Putamen (tissue), 1 donor: ENCODE measurements at places on chromosomes 12 and 14.

DNA sequence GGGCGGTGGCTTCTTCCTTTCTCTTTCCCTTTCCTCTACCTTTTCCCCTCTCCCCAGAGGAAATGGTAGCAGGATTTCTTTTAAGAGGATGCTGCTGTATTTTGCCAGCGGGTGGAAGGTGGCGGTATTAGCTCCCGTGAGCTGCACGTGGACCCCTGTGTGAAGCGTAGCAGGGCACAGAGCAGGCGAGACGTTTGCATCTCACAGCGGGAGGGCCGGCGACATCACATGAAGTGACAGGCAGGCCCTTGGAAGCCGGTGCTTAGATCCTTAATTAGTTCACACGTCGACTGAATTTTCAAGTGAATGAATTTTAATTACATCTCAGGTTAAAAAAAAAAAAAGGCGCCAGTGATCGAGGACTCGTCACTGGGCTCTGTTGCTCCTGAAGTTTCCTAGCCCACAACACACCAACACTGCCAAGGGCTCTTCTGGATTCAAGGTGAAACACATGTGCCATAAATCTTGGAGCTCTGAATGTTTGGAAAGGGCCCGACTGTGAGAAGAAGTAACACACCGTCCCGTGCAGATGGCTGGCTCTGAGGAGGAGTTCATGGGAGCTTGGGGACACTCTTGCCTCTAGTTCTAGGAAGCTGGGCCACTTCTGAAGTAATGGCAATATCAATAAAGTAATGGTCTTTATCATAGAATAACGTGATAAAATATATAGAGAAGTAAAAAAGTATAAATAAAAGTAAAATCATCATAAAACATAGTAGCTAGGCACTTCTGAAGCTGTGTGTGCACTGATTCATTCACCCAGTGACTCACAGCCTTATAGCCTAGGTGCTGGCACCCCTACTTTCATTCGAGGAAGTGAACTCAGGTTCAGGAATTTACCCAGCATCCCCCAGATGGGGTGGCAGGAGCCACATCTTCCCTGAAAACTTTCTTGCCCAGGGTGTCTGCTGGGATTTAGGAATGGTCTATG lies 75.3 kb downstream of the AACS start:
- DNase-seq, result no peak

- DNase-seq, result no peak
Measured at GRCh38 chr14:75070383-75070782, 942 bp downstream of the ZC2HC1C start.

DNA sequence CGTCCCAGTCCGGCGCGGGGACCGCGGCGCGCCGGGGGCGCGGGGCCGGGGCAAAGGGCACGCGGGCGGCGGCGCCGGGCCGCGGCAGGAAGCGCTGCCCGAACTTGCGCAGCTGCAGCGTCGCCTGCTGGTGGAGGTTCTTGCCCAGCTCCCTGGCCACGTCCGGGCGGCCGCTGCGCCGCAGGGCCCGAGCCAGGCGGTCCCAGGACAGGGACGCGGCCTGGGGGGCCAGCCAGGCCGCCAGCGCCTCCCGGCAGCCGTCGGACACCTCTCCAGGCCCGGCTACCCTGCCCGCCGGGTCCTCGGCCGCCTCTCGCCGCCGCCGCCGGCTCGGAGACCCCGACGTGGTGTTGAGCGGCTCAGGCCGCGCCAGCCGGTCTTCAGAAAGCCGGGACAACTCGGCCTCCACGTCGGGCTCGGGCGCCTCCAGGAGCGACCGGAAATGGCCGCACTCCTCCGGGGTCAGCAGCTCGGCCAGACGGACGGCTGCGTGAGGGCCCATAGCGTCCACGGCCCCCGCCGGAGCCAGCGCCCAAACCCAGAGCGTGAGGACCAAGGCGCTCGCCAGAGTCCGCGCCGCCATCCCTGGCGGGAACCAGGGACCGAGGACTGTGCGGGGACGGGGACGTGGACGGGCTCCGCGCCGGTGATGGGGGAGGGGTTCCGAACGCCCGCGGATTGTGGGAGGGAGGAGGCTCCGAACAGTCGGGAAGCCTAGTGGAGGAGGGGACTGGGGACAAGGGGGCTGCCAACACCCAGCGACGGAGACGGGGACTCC lies 34.0 kb downstream of the FIGNL2 start:
- DNase-seq, result peak; percentile 67

DNA sequence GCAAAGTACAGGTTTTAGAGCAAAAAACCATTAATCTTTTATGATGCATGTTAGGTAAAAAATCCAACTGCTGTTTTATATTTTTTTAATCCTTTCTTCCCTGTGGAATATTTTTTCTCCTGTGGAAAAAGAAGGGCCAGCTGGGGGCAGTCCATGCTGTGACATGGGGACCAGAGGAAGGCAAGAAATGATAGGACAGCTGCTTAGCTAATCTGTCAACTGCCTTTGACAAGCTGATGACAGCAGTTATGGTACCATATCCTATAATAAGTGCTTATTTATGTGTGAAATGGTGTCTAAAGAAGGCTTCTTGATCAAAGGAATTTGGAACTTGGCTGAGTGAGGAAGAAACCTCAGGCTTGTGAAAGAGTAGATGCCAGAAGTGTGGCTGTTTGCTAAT lies 452.4 kb upstream of the NOVA1 start:
- no peak for DNase-seq

GRCh38 chr12:72141381-72141780 lies 130.8 kb upstream of the TRHDE start:
- no peak for DNase-seq

GRCh38 chr14:56752428-56752827 lies 57.9 kb downstream of the OTX2 start:
- no peak for DNase-seq

GRCh38 chr14:25150401-25150800 lies 100.5 kb upstream of the STXBP6 start:
- DNase-seq, result no peak

- no peak for DNase-seq
Measured at GRCh38 chr12:32139064-32139421, 32.4 kb downstream of the BICD1 start.

DNA sequence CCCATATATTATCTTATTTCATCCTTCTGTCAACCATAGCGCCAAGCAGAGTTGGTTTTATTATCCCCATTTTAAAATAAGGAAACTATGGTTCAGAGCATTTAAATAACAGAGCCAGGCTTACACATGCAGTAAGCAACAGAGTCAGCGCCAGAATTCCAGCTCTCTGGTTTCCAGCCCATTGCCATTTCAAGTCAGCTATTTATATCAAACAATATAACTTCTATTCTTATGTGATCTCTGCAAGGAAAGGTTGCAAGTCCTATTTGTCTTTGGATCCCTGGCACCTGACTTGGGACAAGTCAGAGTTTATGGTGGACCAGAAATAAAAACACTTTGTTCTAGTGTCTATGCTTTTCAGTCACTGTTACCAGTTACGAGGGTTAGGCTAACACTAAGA lies 174.1 kb upstream of the EEA1 start:
- no peak for DNase-seq

GRCh38 chr14:50855558-50855957 lies 16.3 kb upstream of the ABHD12B start:
- DNase-seq, result no peak

DNA sequence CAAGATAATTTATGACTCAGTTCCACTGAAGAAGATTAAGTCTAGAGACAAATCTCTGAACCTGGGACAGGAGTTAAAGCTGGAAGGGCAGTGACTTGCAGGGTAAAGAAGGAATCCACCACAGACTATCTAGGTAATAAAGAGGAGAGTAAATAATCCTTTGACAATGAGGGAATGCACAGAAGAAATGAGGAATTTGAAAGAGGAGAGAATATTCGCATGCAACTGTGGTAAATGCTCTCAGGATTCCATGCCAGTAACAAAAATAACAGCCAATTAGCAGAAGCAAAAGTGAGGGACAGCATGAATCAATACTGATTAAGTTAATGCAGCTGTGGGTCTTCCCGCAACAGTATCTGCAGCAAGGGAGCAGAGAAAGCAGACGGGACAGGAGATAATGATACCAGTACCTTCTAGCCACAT lies 77.0 kb downstream of the KITLG start:
- no peak for DNase-seq

- no peak for DNase-seq
Measured at GRCh38 chr12:102300824-102301461, 103.3 kb upstream of the PMCH start.

DNA sequence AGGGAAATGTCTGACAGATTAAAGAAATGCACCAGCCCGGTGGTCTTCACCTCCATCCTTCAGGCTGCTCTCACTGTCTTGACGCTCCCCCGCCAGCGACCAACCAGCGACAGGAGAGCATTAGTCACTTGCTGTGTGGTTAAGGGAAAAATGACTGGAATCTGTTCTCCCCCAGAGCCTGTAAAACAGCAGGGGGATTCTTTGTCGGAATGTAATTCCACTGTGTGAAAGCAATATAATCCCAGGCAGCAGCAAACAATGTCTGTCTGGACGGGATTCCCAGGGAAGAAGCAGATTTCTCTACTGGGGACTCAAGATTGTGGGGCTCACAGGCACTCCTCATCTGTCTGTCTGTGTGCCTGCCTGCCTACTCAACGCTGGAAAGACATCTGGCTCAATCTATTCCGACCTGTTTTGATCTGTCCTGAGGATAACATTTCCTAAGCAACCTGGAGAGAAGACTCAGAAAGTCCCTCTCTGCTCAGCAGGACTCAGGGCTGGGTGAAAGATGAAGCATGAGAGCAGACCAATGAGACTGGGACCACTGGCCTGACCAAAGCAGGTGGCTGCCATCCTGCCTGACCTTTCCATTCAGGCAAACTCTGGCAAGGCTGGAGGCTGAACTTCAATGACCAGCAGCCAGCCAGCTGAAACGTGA lies 54.6 kb downstream of the NUAK1 start:
- DNase-seq, result no peak

DNA sequence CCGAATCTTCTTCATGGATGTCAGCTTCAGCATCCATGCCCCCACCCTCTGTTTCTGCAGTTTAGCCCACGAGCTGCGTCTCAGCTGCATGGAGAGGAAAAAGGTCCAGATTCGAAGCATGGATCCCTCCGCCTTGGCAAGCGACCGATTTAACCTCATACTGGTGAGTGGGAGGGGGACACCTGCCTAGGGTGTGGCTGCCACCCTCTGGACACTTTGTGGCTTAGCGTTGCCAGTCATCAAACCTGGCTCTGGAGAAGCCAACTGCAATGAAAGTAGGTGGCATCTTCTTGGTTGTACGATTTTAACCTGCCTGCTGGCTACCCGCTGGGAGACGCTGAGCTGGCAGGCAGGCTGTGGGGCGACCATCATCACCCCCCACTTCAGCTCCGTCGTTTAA lies 16.7 kb downstream of the DCAF4 start:
- DNase-seq, result no peak

DNA sequence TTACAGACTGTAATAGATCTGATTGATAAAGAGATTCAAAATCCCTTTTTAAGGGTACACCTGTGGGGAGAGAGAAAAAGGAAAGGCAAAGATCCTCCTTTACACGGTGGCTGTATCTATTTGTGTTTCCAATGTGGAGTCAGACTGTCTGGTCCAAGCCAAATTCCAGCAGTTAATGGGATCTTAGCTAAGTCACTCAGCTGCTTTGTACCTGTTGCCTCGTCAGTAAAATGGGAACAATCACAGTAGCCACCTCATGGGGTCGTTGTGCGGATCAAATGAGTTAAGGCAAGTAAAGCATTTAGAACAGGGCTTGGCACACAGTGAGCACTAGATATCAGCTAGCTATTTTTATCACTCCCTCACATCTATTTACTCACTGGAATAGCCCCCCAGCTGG lies 46.9 kb downstream of the EFCAB11 start:
- no peak for DNase-seq

GRCh38 chr12:97960741-97961608 lies 498.4 kb downstream of the RMST start:
- no peak for DNase-seq

- DNase-seq, result no peak
Measured at GRCh38 chr12:45575823-45576475, 153.6 kb upstream of the ARID2 start.

DNA sequence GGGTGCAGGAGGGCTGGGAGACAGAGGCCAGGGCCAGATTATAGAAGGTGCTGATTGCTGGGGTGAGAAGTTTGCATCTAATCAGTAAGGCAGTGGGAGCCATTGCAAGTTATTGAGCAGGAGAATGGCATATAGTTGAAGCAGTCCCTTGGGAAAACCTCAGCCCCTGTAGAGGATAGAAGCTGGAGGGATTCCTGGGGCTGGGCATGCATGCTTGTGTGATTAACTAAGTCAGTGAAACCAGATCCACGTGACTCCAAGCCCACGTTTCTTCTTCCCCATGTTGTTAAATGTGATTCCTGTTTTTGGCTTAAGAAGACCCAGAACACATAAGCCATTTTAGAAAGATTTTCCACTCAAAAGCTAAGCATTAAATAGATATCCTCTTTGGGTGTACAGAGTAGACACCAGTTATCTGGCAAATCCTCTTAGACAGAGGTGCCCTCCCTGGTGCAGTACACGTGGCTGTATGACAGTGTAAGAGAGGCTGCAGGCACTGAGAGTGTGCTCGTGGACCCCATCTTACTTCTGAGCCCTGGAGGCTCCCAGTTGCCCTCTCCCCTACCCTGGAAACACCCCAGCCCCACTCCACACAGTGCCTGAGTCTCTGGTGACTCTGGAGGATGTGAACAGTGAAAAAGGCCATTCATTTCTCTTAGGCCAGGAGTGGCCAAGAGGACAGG lies 3.2 kb downstream of the C14orf132 start:
- DNase-seq, result no peak

- no peak for DNase-seq
Measured at GRCh38 chr12:88308825-88309224, 166.7 kb downstream of the TMTC3 start.

DNA sequence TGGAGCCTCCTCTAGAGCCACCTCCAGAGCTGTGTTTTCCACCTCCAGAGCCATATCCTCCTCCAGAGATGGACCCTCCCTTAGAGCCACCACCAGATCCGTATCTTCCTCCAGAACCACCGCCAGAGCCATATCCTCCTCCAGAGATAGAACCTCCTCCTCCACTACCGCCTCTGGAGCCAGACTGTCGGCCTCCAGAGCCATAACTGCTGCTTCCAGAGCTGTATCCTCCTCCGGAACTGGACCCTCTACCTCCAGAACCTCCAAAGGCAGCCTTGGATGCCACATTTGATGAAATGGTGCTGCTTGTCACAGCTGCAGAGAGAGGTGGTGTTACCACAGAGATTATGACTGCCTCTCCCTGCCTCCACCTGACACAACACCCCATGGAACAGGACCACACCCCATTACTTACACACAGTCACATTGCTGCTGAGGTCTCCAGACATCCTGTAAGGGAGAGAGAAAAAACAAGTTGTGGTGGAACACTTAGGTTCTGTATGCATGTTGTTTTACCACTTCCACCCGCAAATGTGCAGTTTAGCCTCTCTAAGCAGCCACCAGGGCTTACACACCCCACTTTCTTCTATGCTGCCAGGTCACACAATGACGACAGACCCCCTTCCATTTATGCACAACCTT lies 6.8 kb downstream of the KRT2 start:
- no peak for DNase-seq
